ENCODE measurements at places on chromosomes 6 and 20.
A peak's percentile ranks its signal among the peaks of the same experiment; 100 is the strongest.

DNA sequence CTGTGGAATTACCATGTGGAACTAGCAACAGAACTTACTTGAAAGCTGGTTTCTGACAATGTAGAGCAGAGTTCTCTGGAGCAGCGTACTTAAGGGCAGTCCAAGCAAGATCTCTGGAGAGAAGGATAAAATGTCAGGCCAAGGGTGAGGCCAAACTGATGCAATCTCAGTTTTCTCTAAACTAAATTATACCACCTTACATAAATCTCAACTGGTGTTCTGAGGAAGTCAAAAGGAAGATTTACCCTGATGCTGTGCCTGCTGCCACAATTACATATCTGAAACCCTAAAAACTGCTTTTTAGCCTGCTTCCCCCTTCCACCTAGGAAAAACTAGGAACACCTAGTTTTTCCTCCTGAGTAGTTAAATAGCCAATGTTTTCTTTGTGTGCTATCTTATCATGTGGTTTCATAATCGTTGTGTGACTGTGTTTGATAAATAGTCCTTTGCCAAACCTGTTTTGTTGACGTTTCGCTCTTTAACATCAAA, 28.1 kb downstream of the NCOA7 start:
- DNase-seq: no peak

DNA sequence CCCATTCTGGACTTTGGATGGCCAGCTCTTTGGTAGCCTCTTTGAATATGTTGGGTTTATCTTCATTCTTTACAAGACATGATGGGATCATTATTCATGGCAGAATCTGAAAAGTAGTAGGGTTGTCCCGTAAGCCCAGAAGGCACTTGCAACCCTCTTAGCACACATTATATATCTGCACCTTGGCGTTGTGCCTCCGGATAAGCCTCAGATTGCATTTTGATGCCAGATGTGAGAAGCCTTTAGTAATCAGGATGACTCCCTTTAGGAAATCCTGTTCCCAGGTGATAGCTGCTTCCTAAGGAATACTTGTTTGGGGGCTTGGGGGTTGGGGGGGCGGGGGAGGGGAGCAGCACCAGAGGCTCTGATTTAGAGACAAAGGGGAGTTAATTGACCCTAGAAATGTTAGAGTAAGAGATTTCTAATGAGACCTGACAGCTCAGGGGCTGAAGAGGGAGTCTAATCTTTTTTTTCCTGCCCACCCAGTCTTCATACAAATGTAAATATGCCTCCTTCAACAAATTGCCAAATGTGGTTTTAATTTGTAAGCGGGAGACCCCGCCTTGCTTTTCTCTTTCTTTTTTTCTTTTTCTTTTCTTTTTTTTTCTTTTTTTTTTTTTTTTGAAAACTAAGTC, 55.1 kb downstream of the JAG1 start:
- no peak for DNase-seq

GRCh38 chr6:25027221-25027916, 91.6 kb upstream of the RIPOR2 start:
- DNase-seq: peak; percentile 80

- no peak for DNase-seq
These were observed 9.2 kb upstream of the IL17F start for GRCh38 chr6:52253494-52253893.

DNA sequence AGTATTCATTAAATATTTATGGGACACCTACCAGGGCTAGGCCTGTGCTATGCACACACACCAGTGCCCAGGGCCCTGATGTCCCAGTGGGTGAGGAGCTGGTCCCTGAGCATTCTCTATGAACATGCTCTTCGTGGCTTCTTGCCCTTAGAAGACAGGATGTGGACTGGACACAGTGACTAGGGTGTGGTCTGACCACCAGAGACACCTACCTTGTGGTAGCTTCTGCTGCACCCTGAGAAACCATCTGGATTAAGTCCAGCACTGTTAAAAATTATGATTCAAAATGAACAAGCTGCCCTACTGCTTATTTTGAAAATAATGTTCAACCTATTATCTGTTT, 112.9 kb upstream of the RPS6KA2 start:
- DNase-seq: no peak

DNA sequence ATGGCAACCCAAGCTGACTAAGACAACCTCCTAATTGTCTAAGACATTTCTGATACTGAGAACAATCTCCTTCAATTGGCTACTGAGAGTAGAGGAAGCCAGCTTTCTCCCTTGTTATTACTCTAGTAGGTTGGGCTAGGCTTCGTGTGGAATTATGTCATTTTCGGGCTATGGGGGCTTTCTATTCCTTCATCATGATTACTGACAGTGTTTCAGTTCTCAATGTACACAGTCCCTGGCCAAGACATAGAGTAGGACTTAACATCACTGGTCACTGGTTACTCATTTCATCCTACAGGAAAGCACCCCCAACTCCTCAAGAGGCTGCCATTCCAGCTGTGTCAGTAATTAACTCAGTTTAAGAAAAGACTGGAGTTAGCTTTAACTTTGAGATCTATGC, 100.0 kb downstream of the KIF6 start:
- DNase-seq: no peak
